ENCODE measurements at places on chromosomes 1 and 21. TPM values are rescaled to one million over a fixed set of nuclear protein-coding genes. Genes with fewer than 3 reads are reported as not detected.
A peak's percentile ranks its signal among the peaks of the same experiment; 100 is the strongest.

The TARS2 gene
- 58.2 TPM for total RNA-seq

The DPM3 gene
- 54.0 TPM for total RNA-seq

The CAPN9 gene
- total RNA-seq, result 1.3 TPM

The ASCL5 gene
- not detected for total RNA-seq

The UTP25 gene
- total RNA-seq, result 9.3 TPM

- no peak for DNase-seq
These were observed 3.3 kb downstream of the CHRM3 start for GRCh38 chr1:239389703-239390102.

GRCh38 chr21:35563885-35564451 lies 496.4 kb downstream of the SETD4 start:
- DNase-seq, result peak; percentile 23

DNA sequence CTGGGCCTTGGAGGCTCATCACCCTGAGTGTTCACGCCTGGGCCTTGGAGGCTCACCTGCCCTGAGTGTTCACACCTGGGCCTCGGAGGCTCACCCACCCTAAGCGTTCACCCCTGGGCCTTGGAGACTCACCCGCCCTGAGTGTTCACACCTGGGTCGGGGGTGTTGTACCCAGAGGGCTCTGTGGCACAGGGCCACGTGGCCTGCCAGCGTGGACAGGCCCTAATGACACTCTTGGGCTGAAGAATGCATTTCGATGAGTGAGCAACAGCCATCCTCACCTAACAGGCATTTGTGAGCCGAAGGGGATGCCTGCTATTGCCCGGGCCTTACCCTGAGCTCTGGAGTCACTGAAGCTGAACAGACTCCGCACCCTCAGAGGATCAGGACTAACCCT lies 17.5 kb downstream of the SLC19A1 start:
- DNase-seq, result no peak

DNA sequence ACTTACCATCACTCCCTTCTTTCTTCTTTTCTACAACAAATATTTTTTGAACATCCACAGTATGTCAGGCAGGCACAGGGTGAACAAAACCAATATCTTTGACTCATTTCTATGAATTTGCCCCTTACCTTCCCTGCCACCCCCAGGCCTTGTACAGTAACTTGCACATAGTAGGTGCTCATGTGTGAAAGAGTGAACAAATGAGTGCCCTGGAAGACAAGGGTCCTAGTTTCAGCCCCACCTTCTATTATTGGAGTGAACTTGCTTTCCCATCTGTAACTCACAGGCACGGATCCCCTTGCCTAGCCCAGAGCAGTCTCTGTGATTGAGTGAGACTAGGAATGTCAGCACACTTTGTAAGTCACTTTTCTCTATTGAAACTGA lies 12.8 kb downstream of the ZDHHC18 start:
- DNase-seq, result no peak

DNA sequence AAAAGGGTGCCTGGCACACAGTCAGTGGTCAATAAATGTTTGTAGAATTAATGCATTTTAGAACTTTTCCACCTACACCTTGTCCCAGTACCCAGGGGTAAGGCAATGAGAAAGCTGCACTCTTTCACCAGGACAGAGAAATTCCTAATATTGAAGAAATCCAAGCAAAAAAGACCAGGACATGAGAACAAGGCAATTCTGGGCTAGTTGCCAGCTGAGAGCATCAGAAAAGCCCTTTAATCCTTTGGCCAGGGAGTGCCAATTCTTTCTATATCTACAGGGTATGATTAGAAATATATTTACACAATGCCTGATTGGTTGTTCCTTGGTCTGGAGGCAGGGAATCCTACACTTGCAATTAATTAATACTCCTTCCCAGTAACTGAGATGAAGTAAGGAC lies 492.4 kb upstream of the NFIA start:
- no peak for DNase-seq

GRCh38 chr1:20317471-20317870 lies 26.8 kb downstream of the VWA5B1 start:
- DNase-seq, result no peak

GRCh38 chr1:223215026-223215425 lies 72.0 kb upstream of the TLR5 start:
- no peak for DNase-seq

DNA sequence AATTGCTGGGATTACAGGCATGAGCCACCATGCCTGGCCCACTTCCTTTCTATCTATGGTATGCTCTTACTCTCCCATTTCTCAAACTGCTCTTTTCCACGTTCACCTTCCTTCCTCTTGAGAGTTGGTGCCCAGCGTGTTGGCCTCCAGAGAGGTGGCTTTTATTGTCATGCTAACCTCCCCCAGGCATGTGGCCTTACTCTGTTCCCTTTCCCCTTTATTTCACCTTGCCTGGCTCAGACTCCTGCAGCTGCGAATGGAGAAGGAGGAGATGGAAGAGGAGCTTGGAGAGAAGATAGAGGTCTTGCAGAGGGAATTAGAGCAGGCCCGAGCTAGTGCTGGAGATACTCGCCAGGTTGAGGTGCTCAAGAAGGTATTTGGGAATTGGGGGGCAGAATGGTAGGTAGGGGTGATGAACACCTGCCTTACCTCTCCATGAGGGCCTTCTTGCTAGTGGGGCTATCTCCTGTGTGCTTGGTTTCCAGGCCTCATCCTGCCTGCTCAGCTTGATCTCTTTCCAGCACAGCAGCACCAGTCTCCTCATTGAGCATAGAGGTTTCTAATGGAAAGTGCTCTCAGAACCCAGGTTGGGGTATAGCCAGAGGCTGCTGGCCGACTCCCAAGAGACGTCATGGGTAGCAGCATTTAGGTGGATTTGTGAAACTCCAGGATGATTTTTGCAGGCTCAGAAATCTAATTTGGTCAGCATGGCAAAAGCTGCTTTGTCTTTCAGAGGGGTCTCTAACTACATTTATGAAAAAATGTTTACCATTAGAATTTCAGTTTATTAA lies 13.2 kb upstream of the TUFT1 start:
- no peak for DNase-seq

DNA sequence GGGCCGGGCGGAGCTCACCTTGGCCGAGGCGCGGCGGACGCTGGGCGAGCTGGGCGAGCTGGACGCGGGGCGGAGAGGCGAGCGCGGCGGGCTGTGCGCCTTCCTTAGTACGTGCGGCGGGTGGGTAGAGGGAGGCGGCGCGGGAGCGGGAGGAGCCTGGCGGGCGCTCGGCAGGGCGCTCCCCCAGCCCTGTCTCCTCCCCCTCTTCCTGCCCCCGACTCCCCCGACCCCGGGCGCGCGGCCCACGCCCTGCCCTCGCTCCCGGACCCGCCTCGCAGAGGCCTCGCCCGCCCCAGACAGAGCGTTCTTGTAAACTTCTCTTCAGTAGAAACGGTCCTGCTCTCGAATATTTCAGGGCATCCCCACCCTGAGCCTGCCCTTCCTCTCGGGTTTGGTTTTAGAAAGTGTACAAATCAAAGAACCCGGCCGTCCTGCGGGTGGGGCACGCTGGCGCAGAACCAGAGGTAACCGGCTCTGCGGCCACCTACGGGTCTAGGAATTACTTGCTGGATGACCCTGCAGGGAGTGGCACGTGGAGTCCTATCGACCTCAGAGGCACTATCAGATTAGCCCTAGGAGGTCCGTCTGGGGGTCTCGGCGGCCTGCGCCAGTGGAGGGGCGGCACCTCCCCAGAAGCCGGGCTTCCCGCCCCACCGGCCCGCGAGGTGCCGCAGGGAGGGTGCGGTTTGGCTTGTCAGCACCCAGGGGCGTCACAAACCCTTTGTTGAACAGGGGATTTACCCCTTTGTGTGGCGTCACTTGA lies at the start of gene S100A10:
TSS of gene S100A10 (minus strand) at position 126 of the 763 bp plus-strand sequence. CDS start 7,629 bp downstream, outside the sequence.
- no peak for DNase-seq

DNA sequence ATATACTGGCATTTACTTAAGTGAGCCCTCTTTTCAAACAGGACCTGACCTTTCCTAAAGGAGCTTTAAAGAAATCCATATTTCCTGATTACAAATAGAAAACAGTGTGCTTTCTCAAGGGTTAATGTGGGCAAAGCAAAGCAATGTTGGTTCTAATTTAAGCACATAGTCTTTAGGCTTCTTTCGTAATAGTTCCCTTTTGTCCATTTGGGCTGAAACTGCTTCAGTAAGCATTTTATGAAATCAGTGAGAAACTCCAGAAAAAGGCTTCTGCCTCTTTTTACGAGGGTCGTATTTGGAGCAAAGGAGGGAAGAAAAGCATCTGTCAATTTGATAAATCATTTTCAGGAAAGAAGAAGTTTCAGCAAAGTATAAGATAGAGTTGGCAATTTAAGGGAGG lies 331.2 kb downstream of the KIF26B start:
- no peak for DNase-seq

- DNase-seq, result no peak
These were observed 24.7 kb downstream of the SCCPDH start for GRCh38 chr1:246748867-246749266.

DNA sequence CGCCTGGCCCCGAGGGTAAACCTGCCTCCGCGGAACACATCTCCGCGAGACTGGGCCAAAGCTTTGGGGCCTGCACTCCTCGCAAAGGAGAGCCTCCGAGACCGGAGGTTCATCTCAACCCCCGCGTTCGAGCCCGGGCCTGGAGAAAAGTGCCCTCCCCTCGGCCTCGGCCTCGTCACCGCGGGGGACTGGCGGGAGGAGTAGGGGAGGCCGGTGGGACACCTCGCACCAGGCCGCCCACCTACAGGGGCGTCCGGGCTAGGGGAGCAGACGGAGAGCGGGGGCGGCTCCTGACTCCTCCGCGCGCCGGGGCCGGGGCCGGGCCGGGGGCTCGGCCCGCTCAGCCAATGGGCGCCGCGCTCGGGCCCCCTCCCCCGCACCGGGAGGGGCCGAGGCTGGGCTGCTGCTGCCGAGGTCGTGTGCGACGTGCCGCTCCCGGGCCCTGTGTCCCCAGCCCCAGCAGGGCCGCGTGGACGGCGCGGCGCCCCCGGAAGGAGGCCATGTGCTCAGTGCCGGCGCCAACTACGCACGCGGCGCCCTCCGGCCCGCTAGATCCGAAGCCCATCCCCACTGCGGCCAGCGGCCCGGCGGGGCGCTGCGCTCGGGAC lies 684 bp downstream of the SLC2A1 start:
- peak; percentile 36 for DNase-seq

DNA sequence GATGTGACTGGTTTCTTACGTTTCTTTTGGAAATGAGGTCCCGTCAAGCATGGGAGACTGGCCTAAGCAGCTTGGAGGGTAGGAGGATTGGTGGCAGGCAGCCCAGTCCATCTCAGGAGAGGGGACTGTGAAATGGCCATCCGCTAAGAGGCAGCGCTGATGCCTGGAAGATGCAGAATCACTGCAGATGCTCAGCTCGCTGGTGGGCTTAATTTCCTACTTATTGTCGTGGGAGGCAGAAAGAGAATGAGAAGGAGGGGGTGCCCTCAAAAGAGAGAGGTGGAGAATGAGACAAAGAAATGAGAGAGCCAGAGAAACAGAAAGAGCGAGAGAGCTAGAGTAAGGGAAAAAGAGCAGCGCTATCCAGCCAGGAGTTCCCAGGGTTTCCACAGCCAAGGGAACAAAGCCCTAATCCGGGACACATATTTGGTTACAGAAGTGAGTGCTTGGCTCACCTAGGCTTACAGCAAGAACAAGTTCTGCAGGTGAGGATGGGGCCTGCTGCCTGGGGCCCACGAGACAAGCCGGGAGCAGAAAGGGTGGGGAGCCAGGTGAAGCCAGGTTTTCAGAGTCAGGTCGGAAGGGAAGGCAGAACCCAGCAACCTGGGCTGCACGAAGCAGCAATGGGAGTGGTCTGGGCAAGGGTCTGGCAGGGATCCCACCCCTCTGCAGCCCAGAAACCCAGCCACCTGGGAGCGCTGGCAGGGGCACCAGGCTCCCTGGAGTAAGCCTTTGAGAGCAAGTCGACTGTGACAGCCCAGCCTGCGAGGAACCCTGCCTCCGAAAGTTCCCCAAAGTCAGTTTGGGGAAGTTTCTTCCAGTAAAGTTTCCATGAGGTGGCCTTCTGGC lies 5.8 kb downstream of the ECE1 start:
- peak; percentile 56 for DNase-seq
